CD4-positive, alpha-beta T cell treated with Interleukin-4 for 1 hour (primary cell): ENCODE measurements at places on chromosomes 4 and X.
A peak's percentile ranks its signal among the peaks of the same experiment; 100 is the strongest.

GRCh38 chrX:37658343-37659030, 27.1 kb upstream of the XK start:
- no peak for DNase-seq

DNA sequence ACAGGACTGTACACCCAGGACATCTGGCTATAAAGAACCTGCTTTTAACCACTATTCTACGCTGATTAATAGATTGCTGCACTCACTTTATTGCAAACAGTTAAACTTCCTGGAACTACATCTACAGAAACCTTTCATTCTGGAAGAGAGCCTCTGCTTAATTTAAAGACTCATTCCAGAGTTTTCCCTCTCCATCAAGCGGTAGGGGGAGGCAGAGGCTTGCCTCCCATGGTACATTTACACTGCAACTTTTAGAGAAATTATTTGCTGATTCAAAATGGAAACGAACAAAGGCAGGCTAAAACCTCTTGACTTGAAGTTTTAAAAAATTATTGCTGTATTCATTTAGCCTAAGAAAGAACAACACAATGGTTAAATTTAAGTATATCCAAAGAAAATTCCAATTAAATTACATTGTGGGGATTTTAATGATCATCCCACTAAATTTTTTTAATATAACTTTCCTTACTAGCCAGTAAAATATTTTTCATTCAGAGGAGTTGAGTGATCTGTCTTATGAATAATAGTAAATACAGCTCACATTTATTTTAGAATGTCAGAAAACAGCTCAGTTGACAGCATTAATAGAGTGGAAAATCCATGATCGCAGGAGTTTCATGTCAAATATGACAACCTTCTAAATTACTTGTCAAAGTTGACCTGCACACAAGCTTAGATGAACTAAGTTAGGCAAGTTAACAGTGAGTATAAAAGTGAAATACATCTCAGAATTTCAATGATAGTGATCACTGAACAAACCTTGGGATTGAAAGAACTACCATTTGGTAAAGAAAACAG, 46.3 kb upstream of the PCDH10 start:
- no peak for DNase-seq

GRCh38 chrX:130109429-130110378, 593 bp downstream of the ELF4 start:
- no peak for DNase-seq

DNA sequence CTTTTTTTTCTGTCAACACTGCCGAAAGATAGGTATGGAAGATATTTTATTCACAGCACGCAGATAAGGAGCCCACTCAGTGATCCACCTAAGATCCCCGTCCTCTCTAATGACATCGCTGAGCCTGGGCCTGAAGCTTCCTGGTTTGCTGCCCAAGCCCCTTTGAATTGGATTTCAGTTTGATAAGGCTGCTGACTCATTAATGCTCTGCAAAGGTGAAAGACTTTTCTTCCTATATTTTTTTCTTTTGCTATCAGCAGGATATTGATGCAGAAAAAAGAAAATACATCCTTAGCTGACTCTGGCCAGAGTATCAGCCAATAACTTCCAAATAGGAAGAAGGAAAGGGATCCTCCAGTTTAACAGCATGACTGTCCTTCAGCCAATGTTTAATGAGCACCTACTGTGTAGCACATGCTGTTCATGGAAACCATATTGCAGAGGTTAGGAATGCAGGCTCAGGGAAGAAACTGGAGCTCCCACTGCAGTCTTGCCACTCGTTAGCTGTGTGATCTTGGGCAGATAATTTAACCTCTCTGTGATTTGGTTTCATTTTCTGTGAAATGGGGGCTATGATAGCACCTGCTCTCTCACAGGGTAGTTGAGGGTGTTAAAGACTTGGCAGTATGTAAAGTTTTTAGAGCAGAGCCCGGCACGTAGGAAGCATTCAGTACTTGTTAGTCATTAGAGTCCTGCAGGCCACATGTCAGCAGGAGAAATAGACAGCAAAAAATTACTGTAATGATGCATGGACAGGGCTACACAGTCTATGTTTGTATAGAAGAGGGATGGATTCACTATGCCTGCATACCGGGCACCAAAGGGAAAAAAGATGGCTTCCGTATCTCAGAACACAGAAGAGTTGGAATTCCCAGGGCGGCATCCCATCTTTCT, 39.3 kb downstream of the EVC start:
- DNase-seq: no peak

- no peak for DNase-seq
Observed at GRCh38 chr4:163958751-163959150, 464.3 kb downstream of the TMA16 start.

DNA sequence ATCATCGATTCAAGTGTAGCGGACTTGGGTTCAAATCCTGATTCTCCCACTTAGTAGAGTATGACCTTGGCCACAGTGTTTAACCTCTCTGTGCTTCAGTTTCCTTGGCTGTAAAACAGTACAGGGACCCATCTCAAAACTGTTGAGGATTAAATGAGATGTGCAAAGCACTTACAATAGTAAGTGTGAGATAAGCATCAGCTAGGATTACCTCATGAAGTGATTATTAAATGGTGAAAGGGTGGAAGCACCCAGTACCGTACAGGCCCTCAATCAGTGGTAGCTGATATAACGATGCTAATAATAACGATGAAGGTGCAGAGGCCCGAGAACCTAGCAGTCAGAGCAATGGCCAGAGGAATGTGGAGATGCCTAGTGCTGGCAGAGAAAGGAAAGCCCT, 45.1 kb downstream of the PRPS1 start:
- peak; percentile 56 for DNase-seq

GRCh38 chrX:154738011-154738738, 12.7 kb downstream of the GAB3 start:
- DNase-seq: peak; percentile 50

- DNase-seq: no peak
Observed at GRCh38 chr4:117793845-117794480, 240.3 kb upstream of the NDST3 start.

DNA sequence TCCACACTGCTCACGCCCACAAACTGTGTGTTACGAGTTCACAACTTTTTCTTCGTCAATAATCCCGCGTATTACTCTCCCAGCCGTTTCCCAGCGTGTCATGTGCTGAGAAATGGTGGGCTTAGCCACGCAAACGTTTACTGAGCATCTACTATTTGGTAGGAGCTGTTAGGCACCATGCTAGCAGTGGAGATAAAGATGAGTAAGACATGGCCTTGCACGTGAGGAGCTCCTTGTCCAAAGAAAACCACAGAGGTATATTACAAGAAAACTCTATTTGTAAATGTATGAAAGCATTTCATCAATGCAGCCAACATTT, 821 bp upstream of the TMEM128 start:
- DNase-seq: no peak

DNA sequence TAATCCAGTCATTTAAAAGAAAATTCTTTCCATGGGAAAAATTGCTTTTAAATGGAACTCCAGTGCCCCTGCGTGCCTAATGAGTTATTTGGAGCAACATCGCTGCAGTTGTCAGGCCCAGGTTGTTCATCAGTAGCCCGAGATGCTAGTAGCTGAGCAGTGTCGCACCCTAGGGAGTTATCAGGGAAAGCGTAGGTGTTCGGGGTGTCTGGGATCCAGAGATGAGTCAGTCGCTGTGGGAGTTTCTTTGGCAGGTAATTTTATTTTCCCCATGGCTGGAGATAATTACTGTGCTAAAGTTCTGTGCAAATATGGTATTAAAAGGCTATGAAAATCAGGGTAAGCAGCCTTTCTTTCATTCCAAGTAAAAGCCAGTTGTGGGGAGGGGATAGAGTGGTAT, 49.4 kb downstream of the ANXA3 start:
- DNase-seq: no peak

- no peak for DNase-seq
Observed at GRCh38 chrX:148915474-148915873, 415.1 kb downstream of the AFF2 start.

DNA sequence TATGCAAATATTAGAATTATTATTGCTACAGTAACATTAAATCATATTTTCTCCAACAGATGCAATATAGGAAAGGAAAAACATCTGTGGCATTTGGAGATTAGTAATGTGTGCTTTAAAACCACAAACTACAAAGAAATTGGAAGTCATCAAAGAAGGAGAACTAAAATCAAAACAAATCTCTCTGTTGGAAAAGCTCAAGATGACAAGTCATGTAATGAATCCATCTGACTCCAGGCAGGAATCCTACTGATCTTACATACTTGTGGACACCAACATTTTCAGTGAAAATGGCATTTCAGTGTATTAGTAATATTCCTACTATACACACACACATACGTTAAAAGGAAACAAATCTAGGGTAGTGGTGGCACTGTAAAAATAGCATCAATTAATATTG, 98.2 kb downstream of the SLC39A8 start:
- no peak for DNase-seq

DNA sequence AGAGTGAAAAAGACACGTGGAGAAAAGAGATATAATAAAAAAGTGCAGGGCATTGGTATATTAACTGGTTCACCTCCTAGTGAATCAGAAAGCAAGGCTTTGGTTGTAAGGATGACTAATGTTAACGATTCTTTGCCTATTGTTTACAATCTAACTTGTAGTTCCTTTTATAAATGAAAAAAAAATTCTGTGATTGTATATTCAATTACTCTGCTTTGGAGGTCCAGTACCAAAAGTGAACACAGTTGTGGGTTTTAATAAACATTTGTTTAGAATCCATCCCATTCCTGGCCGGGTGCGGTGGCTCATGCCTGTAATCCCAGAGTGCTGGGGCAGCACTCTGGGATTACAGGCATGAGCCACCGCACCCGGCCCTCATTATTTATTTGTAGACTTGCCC, 36.9 kb upstream of the PRSS12 start:
- DNase-seq: no peak

DNA sequence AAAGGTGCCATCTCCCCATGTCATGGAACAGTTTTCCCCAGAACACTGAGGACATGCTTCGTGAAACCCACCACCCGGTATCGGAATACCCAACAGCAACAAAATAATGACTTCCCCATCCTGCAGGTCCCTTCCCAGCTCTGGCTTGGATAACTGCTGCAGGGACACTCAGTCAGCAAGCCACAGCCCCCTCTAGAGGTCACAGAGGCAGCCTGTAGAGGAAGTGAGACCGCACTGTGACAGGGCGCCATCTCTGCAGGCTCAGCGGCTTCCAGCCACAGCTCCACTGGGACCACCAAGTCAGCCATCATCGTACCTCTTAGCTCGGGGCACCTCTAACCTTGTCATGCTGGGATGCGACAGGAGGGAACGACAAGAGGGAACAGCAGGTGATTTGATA, 315.9 kb downstream of the LDB2 start:
- DNase-seq: no peak

DNA sequence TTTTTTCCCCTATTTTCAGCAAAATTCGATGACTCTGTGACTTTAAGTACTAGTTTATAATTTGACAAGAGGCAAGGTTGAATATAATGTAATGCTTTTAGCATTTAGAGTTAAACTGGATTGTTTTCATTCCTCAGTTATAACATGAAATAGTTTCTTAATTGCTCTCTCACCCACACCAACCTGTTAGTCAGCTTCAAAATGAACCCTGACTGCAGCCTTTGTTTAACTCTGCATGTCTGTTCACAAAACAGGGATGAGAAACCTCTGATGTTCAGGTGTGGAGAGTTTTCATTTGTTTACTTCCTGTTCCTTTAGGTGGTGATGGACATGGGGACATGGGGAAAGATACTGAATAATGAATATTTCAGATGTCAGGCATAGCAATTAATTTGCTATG, 49.9 kb upstream of the MND1 start:
- DNase-seq: no peak

DNA sequence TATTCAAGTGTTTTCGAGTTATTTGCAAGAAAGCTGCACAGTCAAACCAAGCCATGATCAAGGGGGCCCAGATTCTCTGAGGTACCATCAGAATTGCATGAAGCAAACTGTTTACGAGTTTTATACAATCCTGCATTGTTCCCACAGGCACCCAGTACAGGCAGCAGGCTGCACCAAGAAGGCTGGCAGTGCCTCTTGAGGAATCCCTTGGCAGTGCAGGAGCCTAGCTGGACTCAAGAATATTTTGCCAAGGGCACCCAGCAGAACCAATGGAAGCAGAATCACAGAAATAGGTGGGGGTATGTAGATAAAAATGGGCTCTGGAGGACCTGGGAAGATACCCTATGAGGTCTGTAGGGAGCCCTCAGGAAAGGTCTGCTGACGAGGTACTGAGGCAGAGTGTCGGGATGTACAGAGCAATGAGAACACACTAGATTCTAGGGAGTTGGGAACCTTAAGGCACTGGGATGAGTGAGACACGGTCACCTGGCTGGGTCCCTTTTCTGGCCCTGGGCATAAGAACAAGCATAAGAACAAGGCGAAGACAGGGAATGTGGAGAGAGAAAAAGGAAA, 2.5 kb upstream of the PLP1 start:
- no peak for DNase-seq

DNA sequence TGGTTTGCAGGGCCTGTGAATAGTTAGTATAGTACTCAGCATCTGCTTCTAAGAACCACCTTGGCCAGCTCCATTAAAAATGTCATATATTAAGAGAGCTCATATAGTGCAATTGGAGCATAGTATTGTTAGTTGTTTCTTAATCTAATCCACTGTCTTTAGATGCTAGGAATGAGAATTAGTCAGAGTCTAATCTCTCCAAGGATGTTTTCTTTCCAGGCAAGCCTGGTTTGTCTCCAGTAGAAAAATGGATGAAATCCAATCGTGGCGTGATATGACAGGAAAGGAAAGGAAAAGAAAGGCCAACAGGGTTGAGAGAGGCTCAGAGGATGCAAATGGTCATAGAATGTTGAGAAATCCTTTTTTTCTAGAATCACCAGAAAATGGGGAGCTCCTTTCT, 15.0 kb upstream of the TMEM164 start:
- DNase-seq: no peak

DNA sequence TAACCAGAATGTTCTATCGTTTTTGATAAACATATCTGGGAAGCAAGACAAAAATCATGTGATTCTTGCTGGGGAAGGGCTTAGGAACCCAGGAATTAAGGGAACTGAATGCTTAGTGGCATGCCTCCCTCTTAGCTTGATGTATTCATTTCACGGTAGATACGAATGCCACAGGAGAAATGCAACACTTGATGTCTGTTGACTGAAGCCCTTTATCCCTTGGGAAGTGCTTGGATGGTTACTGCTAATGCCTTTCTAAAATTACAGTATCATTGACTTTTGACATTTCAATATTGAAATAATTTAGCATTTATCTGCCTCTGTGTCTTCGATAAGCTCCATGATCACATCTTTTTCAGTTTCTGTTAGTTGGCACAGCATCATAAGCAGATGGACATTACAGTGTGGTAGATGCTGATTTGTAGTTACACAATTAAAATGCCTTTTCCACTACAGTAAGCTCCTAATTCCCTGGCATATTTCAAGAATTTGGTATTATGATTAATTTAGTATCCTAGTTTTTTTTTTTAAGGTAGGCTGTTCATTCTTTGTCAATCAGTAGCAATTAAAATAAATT, 226.7 kb downstream of the ARHGAP10 start:
- DNase-seq: no peak

DNA sequence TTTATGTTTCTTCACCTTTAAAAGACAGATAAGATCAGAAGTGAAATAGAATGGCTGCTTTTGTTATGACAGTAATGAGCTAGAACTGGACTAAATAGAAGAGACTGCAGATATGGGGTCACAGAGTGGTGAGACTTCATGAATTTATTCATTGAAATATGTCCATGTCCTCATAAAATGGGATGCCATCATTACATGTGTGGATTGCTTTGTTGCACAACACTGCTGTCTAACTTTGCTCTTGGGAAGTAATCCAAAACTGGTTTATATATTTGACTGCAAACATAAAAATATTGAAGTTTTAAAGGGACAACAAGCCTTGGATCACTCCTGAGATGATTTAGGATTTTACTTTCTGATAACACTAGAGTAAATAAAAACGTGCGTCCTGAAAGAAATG, 209.2 kb upstream of the FAT4 start:
- DNase-seq: no peak

- no peak for DNase-seq
Observed at GRCh38 chr4:52317361-52317879, 266.3 kb downstream of the SPATA18 start.
